ENCODE measurements at places on chromosomes 13 and 19.

DNA sequence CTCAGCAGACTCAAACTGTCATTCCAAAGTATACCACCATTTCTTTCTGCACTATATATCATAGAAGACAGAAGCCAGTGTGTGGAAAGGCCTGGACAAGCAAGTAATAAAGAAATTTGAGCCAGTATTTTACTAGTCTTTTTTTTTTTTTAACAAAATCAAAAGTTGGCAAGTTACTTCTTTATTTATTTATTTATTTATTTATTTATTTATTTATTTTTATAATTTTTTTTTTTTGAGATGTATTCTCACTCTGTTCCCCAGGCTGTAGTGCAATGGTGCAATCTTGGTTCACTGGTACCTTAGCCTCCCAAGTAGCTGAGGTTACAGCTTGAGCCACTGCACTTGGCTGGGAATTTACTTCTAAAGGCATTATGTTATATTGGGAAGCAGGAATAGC is 25.3 kb downstream of the ZNF493 start:
- no peak for DNase-seq

GRCh38 chr13:40221460-40222201 is 444.8 kb downstream of the FOXO1 start:
- no peak for DNase-seq

- DNase-seq = no peak
These were observed 43.0 kb upstream of the HNRNPA1L2 start for GRCh38 chr13:52599037-52599847.

DNA sequence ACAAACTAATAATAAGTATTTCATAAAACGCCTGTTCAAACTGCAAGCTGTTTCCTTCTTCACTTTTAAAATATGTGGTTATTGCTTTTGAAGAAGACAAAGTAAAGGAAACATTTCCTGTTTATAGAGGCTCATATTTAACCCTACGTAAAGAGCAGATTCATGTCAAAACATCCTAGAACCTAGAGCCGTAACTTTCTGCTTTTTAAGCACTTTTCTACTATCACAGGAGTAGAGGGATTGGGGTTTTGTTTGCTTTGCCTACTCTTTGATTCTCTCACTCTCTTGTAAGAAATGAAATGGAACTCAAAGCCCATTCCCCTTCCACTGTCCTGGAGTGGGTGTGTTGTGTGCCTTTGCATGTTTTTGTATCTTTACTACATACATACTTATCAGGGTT is 54.0 kb upstream of the GPR183 start:
- DNase-seq = no peak

- no peak for DNase-seq
These were observed 30.3 kb upstream of the CYP2B6 start for GRCh38 chr19:40960780-40961179.

DNA sequence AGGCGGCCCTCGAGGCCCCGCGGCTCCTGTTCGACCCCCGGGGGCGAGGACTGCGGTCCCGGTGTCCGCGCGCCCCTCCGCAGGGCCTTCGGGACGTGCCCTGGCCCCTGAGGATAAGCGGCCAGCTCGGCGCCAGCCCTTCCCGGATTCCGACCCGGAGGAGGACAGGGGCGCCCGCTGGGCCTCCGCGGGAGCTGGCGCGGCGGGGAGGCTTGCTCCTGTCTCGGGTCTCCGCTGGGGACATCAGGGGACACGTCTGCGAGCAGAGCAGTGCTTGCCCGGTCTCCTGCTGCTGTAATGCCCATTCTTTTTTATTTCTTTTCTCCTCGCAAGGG is 829 bp downstream of the B3GLCT start:
- no peak for DNase-seq

GRCh38 chr19:46530636-46531035 is 35.0 kb upstream of the PNMA8B start:
- no peak for DNase-seq

DNA sequence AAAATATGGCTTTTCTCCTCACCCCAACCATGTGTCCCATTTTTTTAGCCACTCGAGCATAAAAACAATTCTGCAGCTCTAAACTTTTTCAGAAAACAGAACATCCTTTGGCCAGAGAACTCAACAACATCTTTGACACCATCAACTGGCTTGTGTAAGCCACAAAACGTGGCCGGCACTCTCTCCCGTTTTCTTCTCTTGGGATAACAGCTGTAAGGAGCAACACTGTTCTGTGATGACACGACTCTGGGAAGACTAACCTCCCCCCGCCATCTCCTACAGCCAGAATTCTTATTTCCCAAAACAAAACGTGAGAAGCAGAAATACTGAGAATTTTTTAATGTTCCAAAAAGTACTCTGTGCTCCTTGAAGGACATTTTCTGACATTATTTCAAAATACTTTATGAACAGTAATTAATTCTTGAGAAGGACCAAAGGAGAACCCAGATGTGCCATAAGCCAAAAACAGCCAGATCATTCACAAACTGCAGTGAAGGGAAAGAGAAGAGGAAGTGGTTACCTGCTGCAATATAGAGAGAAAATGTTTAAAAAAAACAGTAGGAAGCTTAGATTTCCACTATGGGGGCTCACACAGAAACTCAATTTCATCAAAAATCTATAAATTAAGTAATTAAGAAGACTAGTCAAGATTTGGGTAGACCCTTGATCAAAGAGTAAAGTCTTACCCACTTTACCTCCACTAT is 25.8 kb downstream of the COL4A1 start:
- DNase-seq = no peak
